ENCODE measurements at places on chromosomes 5 and 9.

- DNase-seq = peak; percentile 79
These were observed 5.3 kb downstream of the KLF4 start for GRCh38 chr9:107484117-107484723.

DNA sequence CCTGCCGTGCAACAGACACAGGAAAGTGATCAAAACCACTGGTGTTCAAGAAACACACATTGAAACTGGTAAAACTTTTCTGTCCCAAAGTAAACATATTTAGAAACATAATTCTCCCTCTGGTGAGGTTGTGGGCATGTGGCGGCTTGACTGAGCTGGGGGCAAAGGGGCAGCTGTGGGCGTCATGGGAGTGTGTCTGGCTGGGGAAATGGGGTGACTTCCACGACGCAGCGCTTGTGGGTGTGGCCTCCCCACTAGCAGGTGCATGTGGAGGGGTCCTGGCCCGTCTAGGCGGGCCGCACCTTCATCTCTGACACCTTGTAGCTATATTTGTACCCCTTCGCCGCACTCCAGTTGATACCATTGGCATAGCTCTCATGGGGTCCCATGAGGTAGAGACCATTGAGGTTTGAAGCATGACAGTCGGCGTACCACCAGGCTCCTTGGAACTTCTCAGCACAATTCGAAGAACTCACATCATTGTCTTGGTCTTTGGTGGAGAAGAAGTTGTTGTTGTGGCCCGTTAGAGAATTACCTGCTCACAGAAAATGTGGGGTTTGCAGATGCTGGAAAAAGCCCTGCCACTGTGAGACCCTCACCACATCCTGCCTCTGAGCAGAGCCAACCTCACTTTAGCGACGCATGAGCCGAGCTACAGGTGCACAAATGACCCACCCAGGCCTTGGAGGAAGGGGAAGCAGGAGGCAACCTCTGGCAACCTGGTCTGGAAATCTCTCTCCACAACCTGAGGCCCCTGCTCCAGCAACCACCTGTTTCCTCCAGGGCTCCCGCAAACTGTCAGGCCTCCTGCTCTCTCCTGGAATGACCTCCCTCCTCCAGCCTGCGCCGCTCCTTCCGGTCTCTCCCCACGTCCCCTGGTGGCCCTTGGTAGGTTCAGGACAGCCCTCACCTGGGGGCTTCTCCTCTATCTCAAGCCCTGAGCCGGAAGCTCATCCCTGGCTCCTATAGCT lies 7.9 kb downstream of the FCN1 start:
- no peak for DNase-seq

DNA sequence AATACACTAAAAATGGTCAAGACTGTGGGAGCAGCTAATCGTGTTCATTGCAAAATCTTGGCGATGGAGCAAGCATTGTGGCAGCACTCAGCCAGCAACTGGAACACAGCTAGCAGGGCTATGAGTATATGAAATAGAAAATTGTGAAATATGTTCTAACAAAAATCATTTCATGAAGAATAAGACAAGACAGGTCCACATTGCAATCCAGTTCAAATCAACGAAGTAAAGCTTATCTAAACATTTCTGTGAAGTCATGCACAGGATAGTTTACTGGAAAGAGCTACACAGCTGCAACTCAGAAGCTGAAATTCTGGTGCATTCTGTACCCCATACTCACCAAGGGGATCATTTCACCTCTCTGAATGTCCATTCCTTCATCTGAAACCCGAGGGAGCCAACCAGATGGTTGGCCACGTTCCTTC lies 5.3 kb upstream of the NFIL3 start:
- DNase-seq = no peak

- DNase-seq = no peak
These were observed 90.2 kb upstream of the SH3GL2 start for GRCh38 chr9:17488662-17489061.

DNA sequence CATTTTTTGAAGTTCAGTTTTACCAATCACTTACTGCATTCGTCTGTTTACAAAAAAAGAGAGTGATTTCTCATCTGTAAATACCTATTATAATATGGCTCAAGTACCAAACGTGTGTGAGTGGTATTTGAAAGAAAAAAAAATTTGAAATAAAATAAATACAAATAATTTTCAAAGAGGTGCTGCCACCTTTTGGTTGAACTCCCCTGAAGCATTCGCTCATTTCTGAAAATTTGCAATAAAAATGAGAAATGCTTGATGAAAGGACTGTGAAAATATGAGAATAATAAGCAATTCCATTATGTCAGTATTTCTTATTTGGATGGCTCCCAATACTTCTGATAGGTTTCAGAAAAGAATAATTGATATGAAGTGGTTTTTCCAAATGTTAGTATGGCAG lies 409.9 kb downstream of the CTNND2 start:
- DNase-seq = no peak

DNA sequence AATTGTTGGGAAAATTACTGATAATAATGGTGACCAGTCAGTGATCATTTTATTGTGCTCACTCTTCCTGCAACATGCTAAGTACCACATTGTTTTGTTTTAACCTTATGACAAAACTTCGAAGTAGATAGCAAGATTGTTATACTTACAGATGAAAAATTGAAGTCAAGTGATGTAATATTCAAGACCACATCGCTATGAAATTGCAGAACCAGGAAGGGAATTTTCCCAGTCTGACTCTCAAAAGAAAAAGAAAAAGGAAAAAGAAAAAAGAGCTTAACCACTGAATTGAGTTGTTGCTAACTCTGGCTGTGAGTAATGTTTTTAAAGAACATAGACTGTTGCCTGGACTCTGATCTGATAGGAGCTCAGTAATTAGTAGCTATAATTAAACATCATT lies 170.6 kb upstream of the HAPLN1 start:
- peak; percentile 40 for DNase-seq

DNA sequence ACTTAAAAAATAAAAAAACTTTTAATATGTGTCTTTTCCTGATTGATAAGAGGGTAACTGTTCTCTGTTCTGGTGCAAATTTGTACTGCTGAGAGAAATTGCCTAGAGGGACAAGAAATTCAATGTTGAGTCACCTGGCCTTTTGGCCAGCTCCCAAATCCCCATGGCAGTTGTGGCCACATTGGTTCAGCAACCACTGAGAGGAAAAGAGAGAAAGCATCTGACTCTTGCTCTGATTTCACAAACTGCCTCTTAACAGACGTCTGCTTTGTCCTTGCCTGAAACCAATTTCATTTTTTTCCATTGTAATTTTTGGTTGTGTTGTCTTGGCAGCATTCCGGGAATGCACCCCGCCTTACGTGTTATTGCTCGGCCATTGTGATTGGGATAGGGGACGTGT lies 42.4 kb downstream of the NTRK2 start:
- DNase-seq = peak; percentile 83

GRCh38 chr5:173592050-173592669 lies 24.3 kb downstream of the BOD1 start:
- DNase-seq = no peak

GRCh38 chr5:176381423-176381822 lies 7.0 kb downstream of the NOP16 start:
- DNase-seq = no peak

DNA sequence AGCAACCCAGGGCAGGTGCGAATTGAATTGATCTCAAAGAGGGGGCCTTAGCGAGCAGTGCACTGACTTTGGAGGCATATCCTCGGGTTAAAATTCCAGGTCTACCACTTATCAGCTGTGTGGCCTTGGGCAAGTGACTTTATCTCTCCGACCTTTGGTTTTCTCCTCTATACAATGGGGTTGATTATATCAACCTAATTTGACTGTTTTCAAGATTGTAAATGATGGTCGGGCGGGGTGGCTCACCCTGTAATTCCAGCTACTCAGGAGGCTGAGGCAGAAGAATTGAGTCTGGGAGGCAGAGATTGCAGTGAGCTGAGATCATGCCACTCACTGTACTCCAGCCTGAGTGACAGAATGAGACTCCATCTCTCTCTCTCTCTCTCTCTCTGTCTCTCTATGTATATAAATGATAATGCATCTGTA lies 18.7 kb downstream of the SPRY4 start:
- DNase-seq = no peak

DNA sequence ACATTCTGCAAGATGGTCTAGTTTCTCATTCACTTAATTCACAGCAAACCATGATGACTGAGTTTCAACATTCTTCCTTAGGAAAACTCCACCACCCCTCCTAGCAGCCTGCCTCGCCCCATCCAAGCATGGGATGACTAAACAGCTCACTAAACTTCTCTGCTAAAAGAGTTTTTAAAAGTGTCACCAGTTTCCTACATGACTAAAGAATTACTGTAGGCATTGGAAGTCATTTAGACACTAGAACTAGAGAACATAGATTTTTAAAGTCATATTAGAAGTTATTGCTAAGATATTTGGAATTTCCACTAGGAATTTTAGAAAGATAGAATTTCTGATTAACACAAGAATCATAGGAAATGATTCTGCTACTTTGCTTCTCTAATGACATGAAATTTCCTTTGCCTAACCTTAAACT lies 5.5 kb upstream of the ESM1 start:
- DNase-seq = peak; percentile 84

GRCh38 chr5:58477760-58478376 lies 13.4 kb upstream of the GAPT start:
- no peak for DNase-seq

- peak; percentile 22 for DNase-seq
These were observed 76.7 kb downstream of the GRAMD2B start for GRCh38 chr5:126499853-126500342.

DNA sequence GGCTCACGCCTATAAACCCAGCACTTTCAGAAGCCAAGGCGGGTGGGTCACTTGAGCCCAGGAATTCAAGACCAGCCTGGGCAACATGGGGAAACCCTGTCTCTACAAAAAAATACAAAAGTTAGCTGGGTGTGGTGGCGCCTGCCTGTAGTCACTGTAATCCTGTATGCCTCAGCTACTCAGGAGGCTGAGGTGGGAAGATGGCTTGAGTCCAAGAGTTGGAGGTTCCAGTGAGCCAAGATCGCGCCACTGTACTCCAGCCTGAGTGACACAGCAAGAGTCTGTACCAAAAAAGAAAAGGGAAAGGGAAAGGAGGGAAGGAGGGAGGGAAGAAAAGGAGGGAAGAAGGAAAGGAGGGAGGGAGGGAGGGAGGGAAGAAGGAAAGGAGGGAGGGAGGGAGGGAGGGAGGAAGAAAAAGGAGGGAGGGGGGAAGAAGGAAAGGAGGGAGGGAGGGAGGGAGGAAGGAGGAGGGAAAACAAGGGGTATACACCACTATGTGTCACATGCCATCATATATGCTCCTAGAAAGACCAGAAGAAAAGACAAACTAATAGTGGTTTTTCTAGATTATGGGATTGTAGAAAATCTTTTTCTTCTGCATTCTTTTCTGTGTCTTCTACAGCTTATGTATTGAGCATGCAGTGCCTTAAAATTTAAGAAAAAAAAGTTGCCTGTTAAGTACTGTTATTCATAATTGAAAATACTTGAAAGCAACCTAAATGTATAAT lies 240.1 kb downstream of the DENND1A start:
- DNase-seq = no peak

DNA sequence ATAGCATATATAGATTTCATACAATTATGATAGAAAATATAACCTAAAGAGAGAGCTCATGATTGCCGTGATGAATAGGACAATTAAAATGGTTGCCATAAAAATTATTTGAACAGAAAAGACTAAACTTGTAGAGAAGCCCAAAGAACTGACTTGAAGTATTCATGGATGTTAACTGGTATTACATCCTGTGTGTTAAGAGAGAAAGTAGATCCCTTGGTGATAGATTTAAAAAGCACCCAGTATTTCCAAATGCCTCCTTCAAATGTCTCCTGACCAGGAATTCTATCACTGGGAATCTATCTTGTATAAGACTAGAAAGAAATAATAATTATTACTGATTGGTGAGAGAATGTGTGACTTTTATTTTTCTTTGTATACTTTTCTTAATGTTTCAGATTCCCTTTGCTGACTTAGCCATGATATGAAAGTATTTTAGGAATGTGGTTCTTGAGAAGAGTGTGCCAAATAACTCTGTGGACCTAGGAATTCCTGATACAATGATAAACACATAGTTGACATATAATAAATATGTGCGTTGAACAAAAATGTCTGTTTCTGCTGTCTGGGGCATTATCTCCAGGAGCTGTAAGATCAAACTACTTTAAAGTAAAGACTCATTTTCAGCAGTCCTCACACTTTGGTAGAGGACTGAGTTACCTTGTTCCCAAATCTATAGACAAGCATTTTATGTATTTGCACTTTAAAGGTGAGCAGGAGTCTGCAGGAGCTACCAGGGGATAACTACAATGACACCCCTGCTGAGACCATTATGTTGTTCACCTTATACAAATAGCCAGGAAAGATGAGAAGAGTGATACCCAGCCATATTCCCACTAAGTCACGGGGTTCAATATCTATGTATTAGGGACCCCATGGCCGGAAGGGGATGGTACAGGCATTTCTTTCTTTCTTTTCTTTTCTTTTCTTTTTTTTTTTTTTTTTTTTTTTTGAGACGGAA lies 211.1 kb upstream of the TLE4 start:
- DNase-seq = peak; percentile 82

- no peak for DNase-seq
These were observed 384.2 kb upstream of the RPS23 start for GRCh38 chr5:82662340-82662739.

GRCh38 chr9:85178474-85178873 lies 508.9 kb downstream of the NTRK2 start:
- no peak for DNase-seq

GRCh38 chr5:127223256-127223974 lies 67.2 kb upstream of the MEGF10 start:
- no peak for DNase-seq

- DNase-seq = no peak
These were observed 19.3 kb downstream of the CDKN2A start for GRCh38 chr9:21974722-21975409.

- no peak for DNase-seq
These were observed 10.7 kb downstream of the SLC25A25 start for GRCh38 chr9:128078504-128079434.

GRCh38 chr5:158519433-158520021 lies 580.2 kb downstream of the EBF1 start:
- DNase-seq = no peak

DNA sequence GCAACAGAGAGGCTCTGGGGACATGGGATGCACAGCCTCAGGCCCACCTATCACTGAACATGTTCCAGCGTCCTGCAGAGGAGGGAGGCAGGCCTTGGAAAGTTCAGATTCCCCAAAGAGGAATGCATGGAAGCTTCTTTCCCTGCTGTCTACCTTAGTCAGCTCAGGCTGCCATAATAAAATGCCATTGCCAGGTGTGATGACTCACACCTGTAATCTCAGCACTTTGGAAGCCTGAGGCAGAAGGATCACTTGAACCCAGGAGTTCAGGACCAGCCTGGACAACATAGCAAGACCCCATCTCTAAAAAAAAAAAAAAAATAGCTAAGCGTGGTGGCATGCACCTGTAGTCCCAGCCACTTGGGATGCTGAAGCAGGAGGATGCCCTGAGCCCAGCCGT lies 24.5 kb upstream of the TOR1B start:
- DNase-seq = no peak

- DNase-seq = peak; percentile 50
These were observed 16.9 kb downstream of the IL5 start for GRCh38 chr5:132526290-132526973.
